Activated CD8-positive, alpha-beta memory T cell treated with anti-CD3 and anti-CD28 coated beads for 1 hour (primary cell): ENCODE measurements at places on chromosomes 5 and 9.

- no peak for DNase-seq
Measured at GRCh38 chr5:305459-305858, 16.1 kb upstream of the AHRR start.

- no peak for DNase-seq
Measured at GRCh38 chr9:8224381-8224801, 424.8 kb upstream of the DMAC1 start.

GRCh38 chr9:698276-698675 lies 143.2 kb upstream of the DMRT1 start:
- DNase-seq = no peak

- DNase-seq = no peak
Measured at GRCh38 chr5:14202462-14202861, 59.3 kb downstream of the TRIO start.

- no peak for DNase-seq
Measured at GRCh38 chr9:20043461-20043860, 254.6 kb upstream of the SLC24A2 start.

DNA sequence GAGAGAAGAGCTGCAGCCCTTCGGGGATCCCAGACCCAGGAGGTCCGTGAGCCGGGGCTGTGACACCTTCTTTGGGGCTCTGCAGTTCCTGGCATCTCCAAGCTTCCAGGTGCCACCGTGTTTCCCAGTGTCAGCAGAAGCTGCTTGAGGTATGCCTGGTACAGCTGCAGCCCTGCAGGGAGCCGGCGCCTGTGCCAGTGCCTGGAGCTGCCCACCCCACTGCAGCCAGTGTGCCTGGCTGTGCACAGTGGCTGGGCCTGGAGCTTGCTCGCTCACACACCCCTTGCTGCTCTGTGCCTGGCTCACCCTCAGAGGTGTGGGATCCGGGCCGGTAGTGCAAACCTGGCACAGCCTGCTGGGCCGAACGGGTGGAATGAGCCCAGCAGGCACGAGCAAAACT lies 65.5 kb downstream of the NACC2 start:
- DNase-seq = no peak

DNA sequence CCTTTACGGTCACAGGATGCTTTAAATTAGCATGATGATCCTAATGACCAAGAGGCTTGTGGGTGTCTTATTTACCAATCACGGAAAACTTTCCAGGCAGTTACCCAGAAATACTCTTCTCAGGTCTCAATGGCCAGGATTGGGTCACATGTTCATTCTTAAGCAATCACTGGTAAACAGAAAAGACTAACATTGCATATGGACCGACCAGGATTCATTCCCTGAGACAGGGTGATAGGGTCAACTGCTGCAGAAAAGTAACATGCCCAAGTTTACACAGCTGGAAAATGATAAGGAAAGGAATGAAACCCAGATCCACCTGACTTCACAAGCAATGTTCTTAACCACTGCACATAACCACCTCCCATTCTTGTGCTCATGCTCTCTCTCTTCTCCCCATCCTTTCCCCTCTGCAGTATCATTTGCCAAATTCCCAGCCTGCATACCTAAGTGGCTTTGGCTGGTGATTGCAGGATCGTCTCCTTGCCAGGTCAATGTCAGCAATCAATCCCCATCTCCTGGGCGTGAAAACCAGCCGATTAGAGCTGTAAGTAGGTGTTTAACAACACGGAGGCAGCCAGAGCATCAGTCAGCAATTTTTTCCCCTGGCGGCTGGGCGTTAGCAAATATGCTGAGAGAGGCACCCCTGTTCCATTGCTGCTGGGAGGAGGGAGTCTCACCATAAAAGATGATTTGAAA lies 219.4 kb downstream of the NMUR2 start:
- DNase-seq = no peak

GRCh38 chr5:672329-673160 lies 20.6 kb downstream of the TPPP start:
- peak; percentile 61 for DNase-seq

DNA sequence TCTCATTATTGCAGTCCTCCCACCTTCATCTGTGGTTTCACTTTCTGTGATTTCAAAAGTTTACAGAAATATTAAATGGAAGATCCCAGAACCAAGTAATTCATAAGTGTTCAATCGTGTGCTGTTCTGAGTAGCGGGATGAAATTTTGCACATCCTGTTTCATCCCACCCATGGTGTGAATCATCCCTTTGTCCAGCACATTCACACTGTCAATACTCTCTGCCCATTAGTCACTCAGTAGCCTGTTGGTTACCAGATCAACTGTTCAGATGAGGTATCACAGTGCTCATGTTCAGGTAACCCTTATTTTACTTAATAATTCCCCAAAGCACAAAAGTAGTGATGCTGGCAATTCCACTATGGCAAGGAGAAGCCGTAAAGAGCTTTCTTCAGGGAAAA lies 26.8 kb downstream of the FAM81B start:
- DNase-seq = no peak

- DNase-seq = no peak
Measured at GRCh38 chr9:28779243-28779642, 1206.0 kb upstream of the C9orf72 start.

GRCh38 chr9:94860678-94861588 lies 134.4 kb downstream of the AOPEP start:
- peak; percentile 34 for DNase-seq

GRCh38 chr9:4837261-4838188 lies 44.8 kb downstream of the RCL1 start:
- DNase-seq = no peak

DNA sequence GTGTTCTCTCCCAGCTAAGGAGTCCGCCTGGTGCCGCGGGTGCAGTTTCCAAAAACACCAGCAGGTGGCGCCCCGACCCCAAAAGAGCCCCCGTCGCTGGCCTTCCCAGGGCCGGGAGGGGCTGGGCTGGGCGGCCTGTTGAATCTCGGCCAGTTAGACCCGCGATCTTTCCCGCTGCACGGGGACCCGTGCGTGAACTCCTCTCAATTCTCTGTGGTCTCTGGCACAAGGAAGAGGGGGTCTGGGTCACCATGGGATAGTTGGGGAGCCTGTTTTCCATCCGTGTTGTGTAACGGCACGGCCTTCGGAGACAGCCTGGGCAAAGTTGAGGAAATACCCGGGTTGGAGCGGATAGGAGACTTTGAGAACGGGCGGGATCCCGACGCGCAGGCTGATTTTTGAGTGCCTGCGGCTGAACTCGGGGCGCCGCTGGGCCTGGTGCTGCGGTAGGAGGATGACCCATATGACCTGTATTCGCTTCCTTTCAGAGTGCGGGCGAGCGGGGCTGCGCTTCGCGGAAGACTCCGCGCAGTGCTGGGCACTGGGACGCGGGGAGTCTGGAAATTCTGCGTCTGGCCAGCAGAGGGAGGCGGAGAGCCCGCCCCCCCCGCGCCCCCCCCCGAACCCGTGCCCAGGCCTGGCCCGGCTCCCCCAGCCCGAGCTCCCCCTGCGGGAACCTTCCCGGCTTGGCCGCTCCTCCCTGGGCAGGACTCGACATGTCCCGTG lies 7.9 kb upstream of the PSD2 start:
- DNase-seq = peak; percentile 55

DNA sequence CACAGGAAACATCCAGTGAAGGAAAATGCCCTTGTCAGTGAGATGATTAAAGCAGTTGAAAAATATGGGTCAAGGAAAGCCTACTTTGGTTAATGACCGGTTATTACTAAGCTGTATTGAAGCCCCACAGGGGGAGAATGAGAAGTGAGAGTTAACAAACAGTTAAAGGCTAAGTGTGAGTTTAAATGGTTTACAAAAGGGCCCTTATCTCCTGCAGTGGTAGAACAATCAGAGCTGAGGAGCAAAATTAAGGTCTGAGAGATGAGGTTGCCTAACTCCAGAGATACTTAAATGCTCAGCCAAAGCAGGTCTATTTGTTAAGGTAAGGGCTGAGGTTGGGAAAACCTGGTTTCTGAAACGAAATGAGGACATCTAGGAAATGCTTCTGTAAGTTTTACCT lies 75.1 kb upstream of the FER start:
- DNase-seq = no peak

DNA sequence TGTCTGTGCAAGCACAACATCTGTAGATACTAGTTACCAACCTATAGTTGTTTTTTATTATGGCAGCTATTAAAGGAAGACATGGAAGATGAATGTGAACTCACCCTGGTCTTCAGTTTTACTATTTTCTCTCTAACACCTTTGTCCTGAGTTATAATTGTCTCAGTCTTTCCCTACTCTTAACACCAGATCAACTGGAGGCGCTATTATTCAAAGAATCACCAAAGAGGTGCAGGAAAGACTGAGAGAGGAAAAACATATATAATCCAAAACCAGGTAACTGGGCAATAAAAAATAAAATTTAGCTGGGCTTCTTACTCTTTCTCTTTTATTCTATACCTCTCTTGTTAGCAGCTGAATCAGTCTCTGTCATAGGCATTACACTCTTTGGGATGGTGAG lies 134.2 kb upstream of the C6 start:
- no peak for DNase-seq

- no peak for DNase-seq
Measured at GRCh38 chr5:150114773-150115408, 28.5 kb upstream of the CSF1R start.

DNA sequence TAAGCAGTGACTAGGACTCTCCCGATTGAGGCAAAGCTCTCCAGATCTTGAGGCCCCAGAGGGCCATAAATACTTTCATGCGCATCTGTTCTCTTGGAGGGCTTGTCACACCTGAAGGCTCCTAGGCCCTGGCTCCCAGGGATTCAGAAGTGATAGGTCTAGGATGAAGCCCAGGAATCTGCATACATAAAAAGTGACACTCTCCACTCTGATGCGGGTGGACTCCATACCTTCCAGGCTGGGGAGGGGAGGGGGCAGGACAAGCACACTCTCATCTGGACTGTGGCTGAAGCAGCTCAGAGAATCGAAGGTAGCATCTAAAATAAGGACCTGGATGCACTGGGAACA lies 9.1 kb upstream of the CYSTM1 start:
- DNase-seq = no peak

DNA sequence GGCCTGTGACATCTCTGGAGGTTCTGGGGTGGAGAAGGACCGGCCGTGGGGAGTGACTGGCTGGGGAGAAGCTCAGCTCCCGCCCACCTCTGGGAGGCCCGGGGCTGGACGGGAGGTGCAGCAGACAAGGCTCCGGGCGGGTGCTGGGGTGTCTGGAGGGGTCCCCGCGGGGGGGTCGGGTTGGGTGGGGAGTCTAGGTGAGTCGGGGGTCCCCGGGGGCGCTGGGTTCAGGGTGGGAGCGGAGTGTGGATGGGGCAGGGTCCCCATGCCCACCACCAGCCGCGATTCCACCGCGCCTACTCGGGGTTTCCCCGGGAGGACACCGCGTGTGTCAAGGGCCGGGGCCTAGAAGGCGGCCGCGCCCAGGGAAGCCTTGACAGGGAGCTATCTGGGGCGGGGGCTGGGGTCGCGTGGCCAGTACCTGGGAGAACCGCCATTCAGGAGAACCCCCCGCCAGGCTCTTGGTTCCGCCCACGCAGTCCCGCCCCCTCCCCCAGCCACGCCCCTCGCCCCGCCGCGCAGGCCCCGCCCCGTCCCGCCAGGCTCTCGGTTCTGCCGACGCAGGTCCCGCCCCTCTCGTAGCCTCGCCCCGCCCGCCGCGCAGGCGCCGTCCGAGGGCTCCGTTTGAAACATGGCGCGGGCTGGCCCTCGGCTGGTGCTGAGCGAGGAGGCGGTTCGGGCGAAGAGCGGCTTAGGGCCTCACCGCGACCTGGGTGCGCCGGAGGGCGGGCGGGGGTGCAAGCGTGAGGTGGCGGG lies at the start of gene CEP72:
CEP72 (plus strand) TSS at position 610 of the 756 bp plus-strand sequence; CDS start at position 632, 22 bp downstream.
- peak; percentile 93 for DNase-seq

- DNase-seq = no peak
Measured at GRCh38 chr5:80644900-80645299, 9.6 kb upstream of the MSH3 start.

- no peak for DNase-seq
Measured at GRCh38 chr5:77683171-77683732, 44.7 kb upstream of the OTP start.

DNA sequence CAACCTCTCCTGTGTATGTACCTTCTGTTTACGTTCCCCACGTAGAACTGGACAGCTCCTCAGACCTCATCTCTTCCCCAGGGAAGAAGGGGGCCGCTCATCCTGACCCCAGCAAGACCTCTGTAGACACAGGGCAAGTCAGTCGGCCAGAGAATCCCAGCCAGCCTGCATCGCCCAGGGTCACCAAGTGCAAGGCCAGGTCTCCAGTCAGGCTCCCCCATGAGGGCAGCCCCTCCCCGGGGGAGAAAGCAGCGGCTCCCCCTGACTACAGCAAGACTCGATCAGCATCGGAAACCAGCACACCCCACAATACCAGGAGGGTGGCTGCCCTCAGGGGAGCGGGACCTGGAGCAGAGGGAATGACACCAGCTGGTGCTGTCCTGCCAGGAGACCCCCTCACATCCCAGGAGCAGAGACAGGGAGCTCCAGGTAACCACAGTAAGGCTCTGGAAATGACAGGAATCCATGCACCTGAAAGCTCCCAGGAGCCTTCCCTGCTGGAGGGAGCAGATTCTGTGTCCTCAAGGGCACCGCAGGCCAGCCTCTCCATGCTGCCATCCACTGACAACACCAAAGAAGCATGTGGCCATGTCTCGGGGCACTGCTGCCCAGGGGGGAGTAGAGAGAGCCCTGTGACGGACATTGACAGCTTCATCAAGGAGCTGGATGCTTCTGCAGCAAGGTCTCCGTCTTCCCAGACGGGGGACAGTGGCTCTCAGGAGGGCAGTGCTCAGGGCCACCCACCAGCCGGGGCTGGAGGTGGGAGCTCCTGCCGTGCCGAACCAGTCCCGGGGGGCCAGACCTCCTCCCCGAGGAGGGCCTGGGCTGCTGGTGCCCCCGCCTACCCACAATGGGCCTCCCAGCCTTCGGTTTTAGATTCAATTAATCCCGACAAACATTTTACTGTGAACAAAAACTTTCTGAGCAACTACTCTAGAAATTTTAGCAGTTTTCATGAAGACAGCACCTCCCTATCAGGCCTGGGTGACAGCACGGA lies 86.7 kb downstream of the GOLPH3 start:
- no peak for DNase-seq

DNA sequence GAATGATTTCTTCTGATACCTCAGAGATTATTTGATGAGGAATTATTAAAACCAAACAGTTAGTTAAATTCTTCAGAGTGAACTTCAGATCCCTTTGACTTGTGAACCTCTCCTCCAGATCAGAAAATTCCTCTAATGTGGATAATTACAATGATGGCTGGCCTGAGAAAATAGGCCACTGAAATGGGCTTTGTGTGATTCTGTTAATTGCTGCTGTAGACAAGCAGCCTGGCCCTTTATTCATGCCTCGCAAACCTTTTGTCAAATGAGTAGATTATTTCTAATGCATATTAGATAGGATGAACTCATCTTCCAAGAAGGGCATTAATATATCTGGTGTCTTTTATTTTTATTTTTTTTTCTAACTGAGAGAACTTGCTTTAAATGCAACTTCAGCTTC lies 855.2 kb downstream of the TLE4 start:
- DNase-seq = no peak

GRCh38 chr9:37248651-37249163 lies 128.3 kb downstream of the ZCCHC7 start:
- DNase-seq = no peak

DNA sequence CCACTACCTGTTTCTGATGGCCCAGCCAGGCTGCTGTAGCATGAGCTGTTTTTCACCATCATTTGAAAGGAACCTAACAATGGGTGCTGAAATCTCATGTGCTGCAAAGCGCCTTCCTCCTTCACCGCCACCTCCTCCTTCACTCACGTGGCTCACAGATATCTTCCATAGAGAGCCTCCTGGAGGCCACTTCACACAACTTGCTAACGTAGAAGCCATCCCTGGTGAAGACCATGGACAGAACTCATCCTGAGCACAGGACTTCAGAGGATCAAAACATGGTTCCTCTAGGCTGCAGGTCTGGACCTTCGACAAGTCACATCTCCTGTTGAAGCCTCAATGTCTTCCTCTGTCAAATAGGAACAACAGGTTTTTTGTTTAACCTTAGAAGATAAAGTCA lies 155.5 kb upstream of the RAD23B start:
- no peak for DNase-seq
